ENCODE measurements at places on chromosomes 11 and 22.

DNA sequence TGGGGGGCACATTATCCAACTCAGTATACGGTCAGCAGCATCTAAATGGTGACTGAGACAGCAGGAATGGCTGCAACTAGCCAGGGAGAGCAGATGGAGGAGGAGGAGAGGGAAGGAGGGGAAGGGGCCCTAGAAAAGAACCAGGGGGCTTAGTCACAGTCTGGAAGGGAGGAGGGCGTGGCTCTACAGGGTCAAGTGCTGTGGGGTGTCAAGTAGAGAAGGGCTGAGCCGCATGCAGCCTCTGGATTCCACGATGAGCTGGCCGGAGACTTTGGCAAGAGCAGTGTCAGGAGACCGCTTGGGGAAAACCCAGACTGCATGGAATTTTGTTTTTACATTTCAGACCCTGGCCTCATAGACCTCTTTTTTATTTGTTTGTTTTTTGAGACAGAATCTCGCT is 25.8 kb upstream of the PPFIA1 start:
- DNase-seq, result no peak

GRCh38 chr11:73335204-73335923 is 27.3 kb downstream of the ARHGEF17 start:
- peak; percentile 19 for DNase-seq

GRCh38 chr11:130131961-130132850 is 27.4 kb upstream of the ST14 start:
- DNase-seq, result no peak

- peak; percentile 10 for DNase-seq
Observed at GRCh38 chr11:116533186-116533825, 239.5 kb downstream of the BUD13 start.

DNA sequence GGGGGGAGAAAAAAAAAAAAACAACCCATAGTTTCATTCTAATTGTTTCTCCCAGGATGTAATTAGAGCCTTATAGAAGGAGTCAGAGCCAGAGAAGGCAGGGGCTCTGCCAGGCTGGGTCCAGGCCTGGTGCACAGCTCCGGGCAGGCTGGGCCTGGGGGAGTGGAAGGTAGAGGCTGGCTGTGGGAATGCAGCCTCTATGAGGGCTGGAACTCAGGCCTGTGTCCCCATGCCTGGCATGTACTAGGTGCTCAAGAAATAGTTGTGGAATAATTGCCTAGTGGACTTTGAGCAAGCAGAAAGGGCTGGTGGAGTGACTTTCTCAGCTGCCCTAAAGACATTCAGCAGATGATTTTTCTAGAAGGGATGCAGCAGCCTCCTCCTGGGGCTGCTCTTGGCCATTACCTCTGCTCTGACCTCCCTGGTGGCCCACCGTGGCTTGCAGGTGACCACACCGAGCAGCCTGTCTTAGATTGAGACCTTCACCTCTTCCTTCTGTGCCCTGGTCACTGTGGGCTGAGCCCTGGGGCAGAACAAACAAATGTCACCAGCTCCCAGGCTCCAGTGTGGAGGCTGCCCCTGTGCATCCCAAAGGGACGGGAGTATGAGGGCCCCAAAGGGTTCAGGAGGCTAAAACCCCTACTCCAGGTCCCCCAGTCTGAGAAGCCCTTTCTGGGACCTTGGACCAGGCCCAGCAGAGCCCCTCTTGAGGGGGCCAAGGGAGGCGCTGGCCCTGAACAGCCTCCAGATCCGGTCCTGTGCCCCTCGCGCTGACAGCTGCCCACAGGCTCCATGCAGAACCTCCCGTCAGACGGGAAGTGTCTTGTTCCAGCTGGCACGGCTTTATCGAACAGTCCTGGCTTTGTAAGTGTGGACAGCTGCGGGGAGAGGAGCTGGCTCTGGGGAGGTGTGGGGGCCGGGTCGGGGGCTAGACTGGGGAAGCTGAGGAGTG is 18.8 kb downstream of the MYEOV start:
- peak; percentile 21 for DNase-seq

DNA sequence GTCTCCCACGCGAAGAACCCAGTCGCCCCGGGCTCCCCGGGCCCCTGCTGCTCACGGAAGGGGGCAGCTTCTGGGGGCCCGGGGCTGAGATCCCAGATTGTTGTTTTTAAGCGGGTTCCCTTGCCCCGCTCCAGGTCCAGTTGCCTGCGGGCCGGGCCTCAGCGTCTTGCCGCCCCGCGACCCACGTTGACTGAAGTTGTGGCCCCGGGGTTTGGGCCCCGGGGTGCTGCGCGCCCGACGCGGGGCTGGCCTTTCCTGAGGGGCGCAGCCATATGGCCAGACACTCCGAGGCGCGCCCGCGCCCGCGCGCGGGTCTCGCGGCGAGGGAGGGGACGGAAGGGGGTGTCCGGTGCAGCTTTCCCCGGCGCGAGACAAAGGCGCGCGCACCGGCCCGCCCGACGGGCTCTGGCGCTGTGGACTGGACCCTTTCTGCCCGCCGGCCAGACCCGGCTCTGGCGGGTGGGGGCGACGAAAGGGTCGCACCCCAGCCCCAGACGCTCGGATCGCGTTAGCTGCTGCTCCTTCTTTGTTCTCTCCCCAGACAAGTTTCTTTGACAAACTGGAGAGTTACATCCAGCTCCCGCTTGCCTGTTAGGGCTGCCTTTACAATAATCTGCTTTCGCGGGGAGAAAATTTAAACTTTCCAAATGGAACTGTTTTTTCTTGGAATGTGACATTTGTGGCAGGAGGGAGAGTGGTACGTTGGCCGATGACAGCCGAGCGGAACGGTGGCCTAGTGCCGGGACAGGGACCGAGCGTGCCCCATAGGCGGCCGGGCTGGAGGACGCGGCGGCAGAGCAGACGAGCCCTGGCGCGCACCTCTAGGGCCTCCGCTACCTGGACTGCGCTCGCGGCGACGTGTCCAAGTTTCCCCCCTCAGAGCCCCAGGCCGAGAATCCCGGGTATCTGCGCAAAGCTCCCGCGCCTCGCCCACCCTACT is 716 bp downstream of the AMOTL1 start:
- no peak for DNase-seq

- DNase-seq, result no peak
Observed at GRCh38 chr11:48025984-48026340, 45.6 kb downstream of the PTPRJ start.

DNA sequence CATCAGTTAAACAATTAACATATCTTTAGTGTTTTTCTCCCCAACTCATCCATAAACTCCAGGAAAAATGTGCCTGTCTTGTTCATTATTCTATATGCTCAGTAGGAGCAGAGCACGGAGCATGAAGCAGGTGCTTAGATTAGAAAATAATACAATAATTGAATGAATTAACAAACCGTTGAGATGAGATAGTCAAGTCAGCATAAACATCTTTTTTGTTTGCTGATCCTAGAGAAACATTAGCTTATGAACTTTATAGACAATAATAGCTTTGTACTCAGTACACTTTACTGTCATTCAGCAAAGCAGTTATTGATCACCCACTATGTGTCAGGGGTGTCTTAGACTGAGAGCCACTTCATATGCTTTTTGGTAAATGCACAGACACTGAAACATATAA is 105.2 kb upstream of the SEZ6L start:
- no peak for DNase-seq

GRCh38 chr11:91786097-91786496 is 438.5 kb upstream of the FAT3 start:
- DNase-seq, result no peak

GRCh38 chr11:35061516-35062440 is 77.2 kb upstream of the CD44 start:
- no peak for DNase-seq

GRCh38 chr11:64580412-64580811 is 10.6 kb upstream of the SLC22A12 start:
- DNase-seq, result no peak

All from hypothalamus (tissue), 51 donors.